Fibroblast of mammary gland (primary cell): ENCODE measurements at places on chromosomes 3 and 15.

DNA sequence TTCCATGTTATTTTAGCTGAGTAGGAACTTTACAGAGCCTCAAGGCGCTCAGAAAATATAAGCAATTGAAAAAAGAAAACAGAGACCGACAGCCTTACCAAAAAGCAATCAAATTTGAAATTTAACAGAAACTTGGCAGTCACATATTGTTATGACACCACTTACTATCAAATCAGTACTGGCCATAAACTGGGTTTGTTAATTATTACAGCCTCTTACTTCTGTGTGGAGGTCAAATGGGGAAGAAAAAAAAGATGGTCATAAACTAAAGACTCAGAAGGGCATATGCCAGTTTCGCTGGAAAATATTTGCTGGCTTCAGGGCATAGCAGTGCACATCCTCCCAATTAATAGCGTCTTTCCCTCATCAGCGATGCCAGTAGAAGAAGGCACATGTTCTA, 45.5 kb upstream of the SUCLG2 start:
- DNase-seq, result no peak

GRCh38 chr15:87736401-87736800, 520.1 kb downstream of the NTRK3 start:
- no peak for DNase-seq

DNA sequence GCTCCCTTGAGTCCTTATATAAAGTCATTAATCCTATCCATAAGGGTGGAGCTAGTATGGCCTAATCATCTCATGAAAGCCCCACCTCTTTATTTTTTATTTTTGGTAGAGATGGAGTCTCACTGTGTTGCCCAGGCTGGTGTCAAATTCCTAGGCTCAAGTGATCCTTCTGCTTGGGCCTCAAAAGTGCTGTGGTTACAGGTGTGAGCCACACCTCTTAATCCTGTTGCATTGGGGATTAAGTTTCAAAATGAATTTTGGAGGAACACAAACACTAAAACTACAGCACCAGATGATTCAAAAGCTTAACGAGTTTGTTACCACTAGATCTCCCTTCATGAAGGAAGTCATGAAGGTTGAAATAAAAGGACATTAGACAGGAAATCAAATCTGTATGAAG, 27.7 kb downstream of the RAB7A start:
- DNase-seq, result no peak

DNA sequence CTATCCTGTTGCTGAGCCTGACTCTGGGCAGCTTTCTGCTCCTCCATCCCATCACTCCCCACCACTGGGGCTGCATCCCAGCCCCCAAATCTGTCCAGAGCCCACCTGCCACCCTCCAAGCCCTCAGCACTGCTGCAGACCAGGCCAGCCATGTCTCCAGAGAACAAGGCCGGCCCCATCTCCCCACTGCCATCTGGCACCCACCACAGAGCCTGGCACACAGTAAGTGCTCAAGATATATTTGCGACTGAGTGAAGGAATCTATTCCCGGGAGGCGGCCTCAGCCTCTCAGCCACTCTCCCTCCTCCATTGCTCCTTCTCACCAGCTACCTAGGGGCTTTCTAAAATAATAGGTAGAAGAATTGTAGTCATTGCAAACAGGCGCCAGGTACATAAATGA, 4.8 kb downstream of the PLXND1 start:
- DNase-seq, result no peak

- no peak for DNase-seq
Measured at GRCh38 chr3:184788751-184789150, 23.2 kb upstream of the VPS8 start.

DNA sequence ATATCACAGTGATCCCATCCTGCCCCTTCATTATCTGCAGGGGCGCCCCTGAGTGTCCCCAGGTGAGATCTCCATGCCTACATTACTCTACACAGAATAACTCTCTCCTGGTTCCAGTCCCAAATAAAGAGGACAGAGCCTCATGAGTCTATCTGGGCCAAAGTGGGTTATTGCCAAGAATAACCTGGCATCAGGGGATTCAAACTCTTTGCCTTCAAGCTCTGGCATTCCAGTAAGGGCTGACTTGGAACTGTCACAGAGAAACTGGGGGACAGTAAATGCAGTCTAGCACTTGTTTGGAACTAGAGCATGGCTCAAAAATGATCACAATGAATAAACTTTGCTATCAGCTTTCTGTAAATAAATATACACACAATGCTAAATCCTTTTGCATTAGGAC, 30.3 kb downstream of the GJD2 start:
- DNase-seq, result no peak

GRCh38 chr15:81157195-81157938, 23.3 kb downstream of the CFAP161 start:
- peak; percentile 71 for DNase-seq

DNA sequence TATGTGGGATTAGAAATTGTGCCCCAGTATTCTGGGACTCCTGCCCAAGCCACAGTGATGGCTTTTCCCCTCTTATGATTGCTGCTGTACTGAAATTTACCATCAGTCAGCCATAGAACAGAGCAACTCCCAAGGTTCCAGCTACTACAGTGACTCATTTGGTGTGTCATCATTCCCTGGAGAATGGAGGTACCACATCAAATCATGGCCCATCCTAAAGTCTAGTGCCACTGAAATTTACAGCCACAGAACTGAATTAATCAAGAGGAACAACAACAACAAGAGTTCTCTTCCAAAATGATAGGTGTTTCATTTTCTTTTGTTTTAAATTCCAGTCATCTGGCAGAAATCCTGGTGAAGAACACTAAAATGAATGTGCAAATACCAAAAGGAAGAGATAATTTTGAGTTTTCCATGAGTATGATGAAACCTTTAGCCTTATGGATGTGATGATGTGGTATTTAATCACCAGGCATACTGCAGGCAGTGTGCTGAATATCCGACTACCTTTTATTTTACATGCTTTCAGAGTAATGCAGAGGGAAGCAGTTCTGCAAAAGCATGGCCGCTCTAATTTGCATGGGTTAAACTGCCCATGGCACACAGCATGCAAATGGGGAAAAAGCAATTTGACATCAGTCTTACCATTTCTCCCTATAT, 75.6 kb upstream of the SLC2A2 start:
- DNase-seq, result peak; percentile 95

GRCh38 chr3:4956738-4957137, 22.5 kb upstream of the BHLHE40 start:
- DNase-seq, result no peak

DNA sequence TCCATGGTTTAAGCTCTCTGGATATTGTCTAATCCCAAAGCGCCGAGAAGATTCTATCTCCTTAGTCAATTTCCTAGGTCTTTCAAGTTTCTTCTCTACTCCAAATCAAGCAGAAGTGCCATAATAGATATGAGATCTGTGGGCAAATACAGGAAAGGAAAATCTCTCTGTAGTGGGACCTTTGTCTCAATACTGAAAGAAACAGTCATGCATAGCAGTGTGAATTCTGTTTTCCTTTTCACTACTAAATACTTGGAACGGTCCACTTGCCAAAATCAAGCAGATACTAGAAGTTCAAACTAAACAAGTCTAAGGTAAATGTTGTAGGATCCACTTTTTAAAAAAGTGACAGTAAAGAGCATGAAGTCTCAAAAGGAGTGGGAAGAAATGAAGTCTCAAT, 236.6 kb downstream of the ZMAT3 start:
- DNase-seq, result no peak

DNA sequence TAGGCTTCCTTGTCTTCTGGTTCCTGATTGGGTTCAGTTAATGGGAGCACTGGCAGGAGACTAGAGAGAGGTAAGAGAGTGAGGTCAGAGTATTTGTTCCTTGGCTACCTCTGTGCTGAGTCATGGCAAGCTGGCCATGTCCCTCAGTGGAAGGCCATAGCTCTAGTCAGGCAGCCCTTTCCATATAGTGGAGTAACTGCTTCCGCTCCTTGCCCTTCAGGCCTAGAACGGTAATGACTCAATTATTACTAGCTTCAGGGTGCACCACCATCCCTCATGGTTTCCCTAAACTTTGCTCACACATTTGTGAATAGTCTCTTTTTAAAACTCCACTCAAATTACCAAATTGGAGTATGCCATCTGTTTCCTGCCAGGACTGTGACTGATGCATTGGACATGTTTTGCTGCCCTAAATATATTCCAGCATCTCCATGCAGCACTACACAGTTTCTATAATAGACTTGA, 10.5 kb upstream of the ANO10 start:
- peak; percentile 93 for DNase-seq

DNA sequence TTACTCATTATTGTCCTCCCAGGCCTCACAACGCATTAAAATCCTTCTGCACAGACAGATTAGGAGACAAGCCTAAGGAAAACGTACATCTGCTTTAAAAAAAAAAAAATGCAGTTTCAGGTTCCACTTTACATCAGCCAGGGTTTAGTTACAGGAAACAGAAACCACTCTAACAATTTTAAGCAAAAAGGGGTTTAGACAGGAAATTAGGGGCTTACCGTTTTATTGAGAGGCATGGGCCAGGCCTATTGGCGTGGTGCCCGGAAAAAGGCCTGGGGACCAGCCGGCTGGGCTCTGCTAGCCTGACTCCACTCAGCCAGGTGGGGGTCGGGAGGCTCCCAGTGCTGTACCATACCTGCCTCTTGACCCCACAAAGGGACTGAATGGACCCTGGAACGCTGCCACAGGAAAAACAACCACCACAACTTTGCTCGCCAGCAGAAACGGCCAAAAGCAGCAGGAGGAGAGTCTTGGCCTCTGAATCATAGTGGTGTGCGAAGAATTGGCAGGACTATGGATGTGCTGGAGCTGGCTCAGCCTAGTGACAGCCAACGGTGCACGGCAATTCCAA, 124.3 kb downstream of the CHSY1 start:
- DNase-seq, result peak; percentile 97

- no peak for DNase-seq
Measured at GRCh38 chr3:142837526-142837925, 51.4 kb downstream of the PCOLCE2 start.

DNA sequence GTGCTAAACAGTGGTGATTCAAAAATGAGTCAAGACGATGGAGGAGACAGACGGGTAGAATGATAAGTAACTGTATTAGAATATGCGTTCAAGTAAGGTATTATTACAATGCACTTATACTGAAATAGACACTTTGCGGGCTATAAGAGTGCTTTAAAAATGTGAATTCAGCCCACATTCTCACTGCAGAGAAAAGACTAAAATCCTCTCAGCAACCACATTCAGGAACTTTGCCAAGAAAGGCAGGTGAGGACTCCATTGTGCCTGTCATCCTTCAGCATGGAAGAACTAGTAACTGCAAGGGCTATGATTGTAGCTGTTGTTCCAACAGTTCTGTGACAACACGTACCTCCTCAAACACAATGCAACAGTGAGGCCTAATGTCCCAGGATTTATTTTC, 272.0 kb downstream of the RORA start:
- no peak for DNase-seq

GRCh38 chr3:72008226-72008996, 223.5 kb upstream of the PROK2 start:
- DNase-seq, result peak; percentile 94

GRCh38 chr3:153348457-153349107, 186.6 kb downstream of the RAP2B start:
- DNase-seq, result peak; percentile 12

DNA sequence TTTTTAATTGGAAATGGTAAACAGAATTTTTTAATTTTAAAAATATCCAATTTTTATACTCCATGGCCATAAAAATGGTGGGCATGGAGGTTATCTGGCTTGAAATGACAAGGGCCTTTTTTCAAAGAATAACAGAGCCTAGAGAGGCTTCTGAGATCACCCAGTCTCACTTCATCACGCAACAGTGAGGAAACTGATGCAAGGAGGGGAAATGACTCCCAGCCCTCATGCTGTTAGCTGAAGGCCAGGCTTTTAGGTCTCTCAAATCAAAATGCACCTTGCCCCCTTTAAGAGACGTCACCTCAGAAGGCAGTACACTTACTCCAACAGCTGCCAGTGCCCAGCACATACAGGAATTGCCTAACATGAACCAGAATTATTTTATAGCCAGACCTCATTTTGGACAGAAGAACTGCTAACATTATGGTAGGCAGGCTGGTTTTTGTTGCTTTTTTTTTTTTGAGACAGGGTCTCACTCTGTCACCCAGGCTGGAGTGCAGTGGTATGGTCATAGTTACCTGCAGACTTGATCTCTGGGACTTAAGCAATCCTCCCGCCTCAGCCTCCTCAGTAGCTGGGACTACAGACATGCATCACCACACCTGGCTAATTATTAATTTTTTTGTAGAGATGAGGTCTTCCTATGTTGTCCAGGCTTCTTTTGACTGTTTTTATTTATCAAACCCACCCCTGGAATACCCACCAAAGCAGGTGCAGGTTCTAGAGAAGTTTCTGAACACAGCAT, 9.1 kb downstream of the RAB43 start:
- no peak for DNase-seq

- DNase-seq, result no peak
Measured at GRCh38 chr3:122967356-122967755, 60.2 kb downstream of the SEMA5B start.
